ENCODE measurements at places on chromosomes 3 and 15.
A peak's percentile ranks its signal among the peaks of the same experiment; 100 is the strongest.

- no peak for DNase-seq
Observed at GRCh38 chr3:24433838-24434591, 60.6 kb downstream of the THRB start.

DNA sequence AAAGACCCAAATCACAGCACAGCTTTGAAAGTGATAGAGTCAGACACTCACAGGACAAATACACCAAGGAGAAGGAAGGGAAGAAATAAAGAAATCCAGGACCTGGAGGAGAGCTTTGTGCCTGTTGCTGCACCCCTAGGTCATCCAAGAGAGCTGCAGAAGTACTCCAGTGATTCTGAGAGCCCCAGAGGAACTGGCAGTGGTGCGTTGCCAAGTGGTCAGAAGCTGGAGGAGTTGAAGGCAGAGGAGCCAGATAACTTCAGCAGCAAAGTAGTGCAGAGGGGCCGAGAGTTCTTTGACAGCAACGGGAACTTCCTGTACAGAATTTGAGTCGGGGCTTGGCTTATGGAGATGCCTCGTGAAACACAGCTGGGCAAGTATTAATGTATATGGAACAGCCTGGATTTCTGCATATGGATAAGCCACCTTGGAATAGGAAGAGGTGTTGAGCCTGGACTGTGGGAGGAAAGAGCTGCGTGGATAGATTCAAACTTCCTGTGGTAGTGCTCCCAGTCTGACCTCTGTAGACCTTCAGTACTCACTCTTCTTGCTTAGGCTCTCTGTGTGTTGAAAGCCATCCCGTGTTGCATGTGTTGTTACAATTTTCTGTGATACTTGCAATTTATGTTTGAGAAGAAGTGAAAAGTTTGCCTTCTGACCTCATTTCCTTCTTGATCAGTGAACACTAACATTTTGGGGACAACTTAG, 6.1 kb downstream of the NGRN start:
- DNase-seq, result no peak

DNA sequence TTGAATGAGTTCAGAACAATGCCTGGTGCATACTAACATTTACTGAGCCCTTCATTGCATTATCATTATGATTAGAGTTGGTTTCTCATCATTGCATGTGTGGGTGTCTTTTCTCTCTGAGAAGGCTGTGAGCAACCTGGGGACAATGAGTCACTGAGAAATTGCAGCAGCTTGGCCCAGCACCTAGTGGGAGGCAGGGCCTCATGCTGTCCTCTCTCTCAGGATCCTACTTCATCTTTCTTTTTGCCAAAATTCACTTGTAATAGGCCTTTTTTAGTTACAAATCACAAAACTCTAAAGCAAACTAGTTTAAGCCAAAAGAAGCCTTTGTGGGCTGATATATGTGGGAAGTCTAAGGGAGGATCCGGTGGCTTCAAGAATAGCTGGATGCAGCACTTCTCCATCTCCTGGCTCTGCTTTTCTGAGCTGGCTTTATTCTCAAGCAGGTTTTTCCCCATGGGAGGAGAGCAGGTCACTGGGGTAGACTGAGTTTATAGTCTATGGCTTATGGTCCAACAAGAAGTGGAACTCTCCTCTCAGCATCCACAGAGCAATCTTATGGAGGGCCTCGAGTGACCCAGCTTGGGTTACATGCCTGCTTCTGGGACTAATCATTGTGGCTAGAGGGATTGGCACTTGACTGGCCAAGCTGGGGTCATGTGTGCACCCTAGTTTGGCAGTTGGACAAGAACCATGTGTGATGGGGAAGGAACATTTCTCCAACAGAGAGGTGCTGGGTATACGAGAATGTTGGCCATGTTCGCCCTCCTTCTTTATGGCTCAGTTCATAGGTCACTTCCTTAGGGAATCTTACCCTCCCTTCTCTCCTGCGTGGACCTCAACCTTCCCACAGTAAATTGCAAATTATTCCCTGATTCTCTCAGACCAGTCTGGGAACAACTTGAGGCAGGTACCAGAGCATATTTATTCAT, 8.7 kb upstream of the CAMK1 start:
- no peak for DNase-seq

- DNase-seq, result peak; percentile 45
Observed at GRCh38 chr3:78613421-78613879, 1154.3 kb downstream of the ROBO1 start.

DNA sequence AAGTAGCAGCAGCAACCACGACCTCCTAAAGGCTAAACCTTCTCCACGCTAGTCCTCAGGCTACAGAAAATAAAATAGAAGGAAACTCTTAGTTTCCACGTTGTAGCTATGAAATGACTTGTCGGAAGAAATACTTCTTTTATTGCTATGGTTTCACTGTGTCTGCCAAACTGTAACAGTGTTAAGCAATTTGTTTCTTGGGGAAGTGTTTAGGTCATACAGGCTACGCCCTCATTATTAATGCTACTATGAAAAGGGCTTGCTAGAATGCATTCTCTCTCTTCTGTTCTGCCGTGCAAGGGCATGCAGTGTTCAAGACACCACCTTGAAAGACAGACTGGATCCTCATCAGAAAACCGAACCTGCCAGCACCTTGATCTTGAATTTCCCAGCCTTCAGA, 462.7 kb downstream of the PLOD2 start:
- DNase-seq, result no peak

Data from NCI-H2081 treated with DMSO at 0.1 percent for 48 hours (cell line).